Natural killer cell (primary cell): ENCODE measurements at places on chromosomes 3 and 15.

DNA sequence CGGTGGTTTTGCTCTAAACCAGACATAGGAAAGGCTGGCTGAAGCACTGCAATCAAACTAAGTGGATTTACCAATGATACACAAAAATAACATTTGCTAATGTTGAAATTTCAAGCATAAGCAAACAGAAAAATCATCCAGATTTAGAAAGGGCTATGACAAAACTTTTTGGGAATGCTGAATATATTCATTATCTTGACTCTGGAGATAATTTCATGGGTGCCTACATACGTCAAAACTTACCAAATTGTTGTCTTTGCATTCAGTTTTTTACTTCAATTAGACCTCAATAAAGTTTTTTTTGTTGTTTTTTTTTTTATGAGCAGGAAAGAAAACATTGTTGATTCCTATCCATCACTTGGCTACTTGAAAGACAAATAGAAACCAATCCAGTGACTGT is 140.8 kb downstream of the NR2E3 start:
- no peak for DNase-seq

GRCh38 chr3:193132964-193133363 is 108.1 kb upstream of the PLAAT1 start:
- DNase-seq: no peak

GRCh38 chr15:97425596-97425995 is 534.9 kb upstream of the ARRDC4 start:
- DNase-seq: no peak

DNA sequence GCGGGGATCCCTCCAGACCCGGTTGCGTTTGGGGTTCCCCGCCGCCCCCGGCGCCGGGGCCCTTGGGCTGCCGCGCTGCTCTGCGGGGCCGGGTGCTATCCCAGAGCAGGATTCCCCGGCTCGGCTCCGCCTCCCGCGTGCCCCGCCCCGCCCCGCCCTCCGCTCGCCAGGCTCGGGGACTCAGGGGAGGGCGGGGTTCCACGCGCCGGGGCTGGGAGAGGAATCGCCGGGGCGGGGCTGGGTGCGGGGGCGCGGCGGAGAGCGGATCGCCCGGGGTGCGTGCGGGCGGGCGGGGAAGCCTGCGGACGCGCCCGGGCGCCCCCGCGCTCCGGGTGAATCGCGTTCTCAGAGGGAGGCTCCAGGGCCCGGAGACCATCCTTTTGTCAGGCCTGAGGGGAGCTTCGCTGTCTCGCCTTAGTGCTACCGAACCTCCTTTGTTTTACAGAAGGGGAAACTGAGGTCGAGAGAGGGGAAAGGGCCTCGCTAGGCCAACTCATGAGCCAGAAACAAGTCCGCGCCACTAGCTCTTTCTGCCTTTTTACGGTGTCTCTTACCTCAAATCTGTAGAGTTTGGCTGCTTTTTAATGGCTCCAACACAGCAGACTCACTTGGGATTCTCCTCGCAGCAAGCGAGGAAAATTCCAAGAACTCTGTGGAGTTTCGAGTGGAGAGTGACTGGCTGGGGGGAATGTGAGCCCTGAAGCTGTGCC is at the start of gene TMEM158:
TMEM158 (minus strand) TSS at position 82 of the 710 bp plus-strand sequence. CDS start 260 bp downstream, outside the sequence.
- peak; percentile 16 for DNase-seq

- no peak for DNase-seq
These were observed 33.9 kb downstream of the RARB start for GRCh38 chr3:25461946-25462345.

DNA sequence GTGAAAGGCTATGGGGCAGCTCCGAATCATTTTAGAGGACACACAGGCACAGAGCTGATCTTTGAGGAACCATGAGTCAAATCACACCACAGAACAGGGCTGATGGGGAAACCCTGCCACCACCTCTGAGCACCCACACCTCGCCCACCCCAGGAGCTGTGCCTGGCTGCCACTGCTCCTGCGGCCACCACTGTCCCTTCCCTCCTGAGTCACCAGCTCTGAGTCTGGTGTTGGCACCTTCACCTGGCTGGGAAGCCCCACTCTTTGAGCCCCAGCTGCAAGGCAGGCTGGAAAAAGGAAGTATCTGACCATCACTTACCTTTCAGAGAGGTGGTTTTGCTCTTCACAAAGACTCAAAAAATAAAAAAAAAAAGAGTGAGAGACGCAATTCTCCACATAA is 63.6 kb upstream of the MEF2A start:
- DNase-seq: peak; percentile 19

- no peak for DNase-seq
These were observed 115.2 kb downstream of the TMEM108 start for GRCh38 chr3:133153382-133153781.

DNA sequence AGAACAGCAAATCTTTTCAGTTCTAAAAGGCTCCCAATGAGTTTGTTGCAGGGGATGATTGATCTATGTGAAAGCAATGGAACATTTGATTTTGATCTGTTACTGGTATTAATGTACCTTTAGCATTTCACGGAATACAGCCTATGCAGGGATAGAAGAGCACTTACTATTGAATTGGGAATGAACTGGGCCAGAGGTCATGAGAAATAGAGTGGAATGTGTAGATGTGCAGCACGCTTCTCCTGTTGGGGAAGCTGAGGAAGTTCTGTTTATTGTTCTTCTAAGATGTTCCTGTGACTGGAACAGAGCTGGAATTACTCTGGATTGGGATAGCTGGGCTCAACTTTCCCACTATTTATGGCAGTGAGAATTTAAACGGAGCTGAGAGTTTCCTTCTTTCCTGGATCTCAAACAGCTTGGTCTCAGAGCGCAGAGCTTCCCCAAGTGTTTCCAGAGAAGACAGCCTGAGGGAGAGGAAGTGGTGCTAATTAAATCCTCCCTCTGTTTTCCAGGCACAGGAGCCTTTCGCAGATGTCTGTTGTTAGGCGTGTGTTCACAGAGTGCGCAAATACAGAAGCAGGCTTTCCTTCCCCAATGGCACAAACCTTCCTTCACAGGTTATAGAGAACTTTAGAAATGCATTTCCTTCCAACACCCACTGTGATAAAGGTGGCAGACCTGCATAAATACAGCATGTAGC is 32.5 kb downstream of the TPRG1 start:
- DNase-seq: no peak

- DNase-seq: no peak
These were observed 130.0 kb downstream of the FRMD4B start for GRCh38 chr3:69255928-69256327.

DNA sequence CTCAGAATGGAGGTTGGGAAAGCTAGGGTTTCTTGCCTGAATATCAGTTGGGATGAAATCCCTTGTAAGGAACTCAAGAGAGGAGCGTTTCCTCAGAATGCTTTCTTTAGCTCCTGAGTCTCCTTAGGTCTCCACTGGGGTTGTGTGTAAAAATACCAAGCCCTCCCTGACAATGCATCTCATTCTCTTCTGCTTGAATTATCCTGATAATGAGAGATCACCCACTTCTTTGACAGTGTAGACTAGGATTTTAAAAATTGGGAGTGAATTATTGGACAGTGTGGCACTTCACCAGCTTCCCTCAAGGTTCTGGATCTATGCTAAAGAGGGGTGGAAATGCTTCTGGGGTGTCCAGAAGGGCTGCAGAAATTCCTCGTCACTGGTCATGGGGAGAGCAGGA is 41.8 kb upstream of the POLG start:
- DNase-seq: no peak

DNA sequence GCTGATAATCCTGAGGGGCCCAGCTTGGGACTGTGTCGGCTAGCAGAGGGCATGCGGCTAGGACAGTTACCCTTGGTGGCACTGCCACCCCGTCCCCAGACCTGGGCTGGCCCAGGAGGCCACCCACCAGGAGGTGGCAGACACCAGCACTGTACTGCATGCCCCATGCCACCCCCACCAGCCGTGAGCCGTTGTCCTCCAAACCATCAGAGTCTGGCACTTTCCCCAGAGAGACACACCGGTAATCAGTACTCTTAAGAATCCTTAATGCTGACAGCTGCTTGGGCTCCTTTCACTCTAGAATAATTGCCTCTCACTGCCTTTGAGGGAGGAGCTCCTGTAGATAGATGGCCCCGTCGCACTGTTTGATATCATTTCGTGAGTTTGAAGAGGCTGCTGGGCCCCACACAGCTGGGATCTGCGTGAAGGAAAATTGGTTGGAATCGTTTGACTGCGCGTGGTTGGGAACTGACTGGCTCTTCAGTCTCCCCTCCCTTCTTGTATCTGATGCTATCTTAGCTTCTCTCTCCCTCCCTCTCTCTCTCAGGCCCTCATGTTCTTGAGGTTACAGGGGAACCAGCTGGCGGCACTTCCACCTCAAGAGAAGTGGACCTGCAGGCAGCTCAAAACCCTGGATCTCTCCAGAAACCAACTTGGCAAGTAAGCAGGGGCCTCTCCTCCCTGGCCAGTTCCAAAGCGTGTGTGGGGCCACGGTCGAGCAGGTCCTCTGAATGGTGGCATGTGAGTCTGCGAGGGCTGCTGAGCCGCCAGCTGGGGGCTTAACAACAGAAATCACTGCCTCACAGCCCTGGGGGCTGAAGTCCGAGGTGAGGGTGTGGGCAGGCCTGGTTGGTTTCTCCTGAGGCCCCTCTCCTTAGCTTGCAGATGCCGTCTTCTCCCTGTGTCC is 94.9 kb downstream of the LRRK1 start:
- DNase-seq: no peak

DNA sequence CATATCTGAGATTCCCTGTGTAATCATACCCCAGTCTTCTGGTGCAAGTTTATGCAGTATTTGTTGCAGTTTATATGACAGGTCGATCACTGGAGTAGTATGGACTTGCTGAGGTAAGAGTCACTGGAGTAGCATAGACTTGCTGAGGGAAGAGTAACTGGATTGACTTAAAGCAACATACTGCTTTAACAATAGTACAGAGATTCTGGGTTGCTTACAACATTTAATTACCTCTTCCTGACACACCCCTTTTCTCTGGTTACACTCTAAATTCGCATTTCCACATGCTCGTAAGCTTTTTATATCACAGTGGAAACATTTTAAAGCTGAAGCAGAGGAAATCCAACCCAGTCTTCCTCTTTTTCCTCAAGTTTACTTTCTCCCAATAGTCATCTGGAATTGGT is 11.8 kb downstream of the AAGAB start:
- DNase-seq: no peak
